T-helper 17 cell (primary cell): ENCODE measurements at places on chromosomes 16 and 17. TPM values are rescaled to one million over a fixed set of nuclear protein-coding genes. Genes with fewer than 3 reads are reported as not detected.

DNA sequence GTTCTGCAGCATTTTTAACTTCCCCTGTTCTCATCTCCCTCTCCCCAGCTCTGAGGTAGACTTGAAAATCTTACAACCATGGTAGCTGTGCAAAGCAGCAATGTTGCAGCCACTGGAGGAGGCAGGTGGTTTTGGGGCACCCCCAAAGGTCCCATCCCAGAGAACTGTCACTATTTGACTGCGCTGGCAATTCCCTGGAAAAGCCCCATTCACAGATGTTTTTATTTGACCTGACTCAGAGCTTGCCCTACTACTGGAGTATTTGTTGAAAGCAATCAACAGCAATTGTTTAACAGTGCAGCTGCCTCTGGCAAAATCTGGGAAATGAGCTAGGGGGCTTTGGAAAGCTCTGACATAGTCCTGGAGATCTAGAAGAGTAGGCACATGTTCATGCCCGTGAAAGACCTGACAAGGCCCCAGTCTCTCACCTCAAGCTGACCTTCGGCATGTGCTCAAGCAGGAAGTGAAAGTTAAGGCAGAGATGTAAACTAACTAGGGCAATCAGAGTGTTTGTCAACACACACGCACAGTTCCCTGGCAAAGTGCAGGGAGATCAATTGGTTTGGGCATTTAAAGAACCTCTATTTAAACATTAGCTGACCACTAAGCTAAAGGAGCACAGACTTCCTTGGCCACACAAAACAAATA is 19.7 kb upstream of the PIK3R5 start:
- DNase-seq: no peak

POLR2C gene
- 82.6 TPM for total RNA-seq

GRCh38 chr17:51797150-51797549 is 361.4 kb downstream of the CA10 start:
- DNase-seq: no peak

TRPV3 gene
- 0.55 TPM for total RNA-seq

DNA sequence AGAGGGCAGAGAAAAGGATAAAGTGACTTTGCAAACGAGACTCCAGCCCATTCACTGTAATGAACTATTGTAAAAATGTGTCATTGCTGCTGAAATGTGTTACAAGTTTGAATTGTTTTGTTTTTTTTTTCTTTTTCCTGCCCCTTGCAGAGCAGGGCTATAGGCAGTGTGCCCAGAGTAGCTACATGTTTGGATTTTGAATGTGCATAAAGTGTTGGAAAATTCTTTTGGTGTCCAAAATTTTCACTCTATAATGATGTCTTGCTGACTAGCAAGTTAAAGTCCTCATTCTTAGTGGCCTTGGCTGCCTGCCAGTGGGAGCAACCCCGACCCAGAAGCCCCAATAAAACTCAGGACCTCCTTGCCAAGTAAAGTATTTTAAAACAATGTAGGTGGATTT is 66.5 kb downstream of the IGF2BP1 start:
- no peak for DNase-seq

- DNase-seq: no peak
These were observed 13.1 kb downstream of the HOXB4 start for GRCh38 chr17:48565022-48565554.

ENPP7 gene
- total RNA-seq: not detected

GRCh38 chr17:27549251-27549893 is 81.6 kb upstream of the LGALS9 start:
- no peak for DNase-seq

DNA sequence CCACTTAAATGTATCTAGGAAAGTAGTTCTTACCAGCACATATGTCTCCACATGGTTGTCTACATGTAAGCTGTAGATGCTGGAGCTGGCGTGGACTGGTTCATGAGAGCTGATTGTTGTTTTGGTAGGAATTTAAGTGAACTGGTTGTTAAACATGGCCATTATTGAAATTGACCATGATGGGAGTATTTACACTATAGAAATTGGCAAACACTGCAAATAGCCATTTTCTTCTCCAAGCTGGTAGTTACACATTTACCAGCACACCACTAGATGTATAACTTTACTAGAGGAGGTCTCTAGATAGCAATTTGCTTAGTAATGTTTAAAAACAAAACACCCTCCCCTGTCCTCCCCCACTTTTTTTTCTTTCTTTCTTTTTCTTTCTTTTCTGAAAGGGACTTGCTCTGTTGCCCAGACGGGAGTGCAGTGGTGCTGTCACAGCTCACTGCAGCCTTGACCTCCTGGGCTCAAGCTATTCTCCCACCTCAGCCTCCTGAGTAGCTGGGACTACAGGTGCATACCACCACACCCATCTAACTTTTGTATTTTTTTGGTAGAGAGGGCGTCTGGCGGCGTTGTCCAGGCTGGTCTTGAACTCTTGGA is 24.2 kb downstream of the IGSF6 start:
- DNase-seq: no peak

GRCh38 chr16:1293921-1294656 is 15.3 kb upstream of the UBE2I start:
- no peak for DNase-seq

SDR42E1 gene
- 4.9 TPM for total RNA-seq

DNA sequence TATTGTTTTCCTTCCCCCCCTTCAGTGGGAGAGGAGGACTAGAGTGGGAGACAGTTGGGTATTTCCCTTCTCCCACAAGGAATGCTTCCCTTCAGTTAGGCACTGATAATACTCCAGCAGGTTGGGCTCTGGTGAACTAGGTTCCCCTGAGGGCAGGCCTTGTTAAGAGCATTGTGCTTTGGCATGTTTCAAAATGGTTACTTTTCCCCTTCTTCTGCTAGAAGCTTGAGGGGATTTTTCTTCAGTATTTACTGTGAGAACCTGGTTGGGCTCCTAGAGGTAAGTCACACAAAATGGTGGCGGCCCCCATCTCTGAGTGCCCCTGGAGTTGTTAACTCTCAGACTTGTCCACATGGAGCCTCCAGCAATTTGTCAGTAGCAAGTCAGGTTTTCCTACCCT is 156.2 kb downstream of the CYB561 start:
- DNase-seq: no peak

SMIM36 gene
- total RNA-seq: not detected

GRCh38 chr17:56978441-56979090 is 635 bp downstream of the SCPEP1 start:
- no peak for DNase-seq

- no peak for DNase-seq
These were observed 2.1 kb downstream of the ZNF646 start for GRCh38 chr16:31076319-31076718.
